Activated CD4-positive, alpha-beta T cell treated with anti-CD3 and anti-CD28 coated beads, Interleukin-2, amount 10 ng/mL, durations not matched to agents 7 days and 5 days (primary cell): ENCODE measurements at places on chromosomes 3 and 15. TPM values are rescaled to one million over a fixed set of nuclear protein-coding genes. Genes with fewer than 3 reads are reported as not detected.

The CCDC54 gene
- total RNA-seq = not detected

The KBTBD13 gene
- not detected for total RNA-seq

The DIS3L gene
- total RNA-seq = 35.6 TPM

The PIERCE2 gene
- not detected for total RNA-seq

The ISLR gene
- not detected for total RNA-seq

The SERPINI1 gene
- total RNA-seq = 3.1 TPM

The ZNF662 gene
- 0.25 TPM for total RNA-seq

The SI gene
- total RNA-seq = not detected

The IL17RD gene
- total RNA-seq = not detected

The ADPRH gene
- total RNA-seq = 1.4 TPM

The CDV3 gene
- 196 TPM for total RNA-seq

GRCh38 chr15:72117486-72118016 lies 399 bp downstream of the MYO9A start:
- peak overlapping the region; percentile 95 for H3K4me3 ChIP-seq
- peaks cover 11% of the 10 kb centered on the region for H3K27me3 ChIP-seq
- peak overlapping the region; percentile 98 for H3K27ac ChIP-seq

DNA sequence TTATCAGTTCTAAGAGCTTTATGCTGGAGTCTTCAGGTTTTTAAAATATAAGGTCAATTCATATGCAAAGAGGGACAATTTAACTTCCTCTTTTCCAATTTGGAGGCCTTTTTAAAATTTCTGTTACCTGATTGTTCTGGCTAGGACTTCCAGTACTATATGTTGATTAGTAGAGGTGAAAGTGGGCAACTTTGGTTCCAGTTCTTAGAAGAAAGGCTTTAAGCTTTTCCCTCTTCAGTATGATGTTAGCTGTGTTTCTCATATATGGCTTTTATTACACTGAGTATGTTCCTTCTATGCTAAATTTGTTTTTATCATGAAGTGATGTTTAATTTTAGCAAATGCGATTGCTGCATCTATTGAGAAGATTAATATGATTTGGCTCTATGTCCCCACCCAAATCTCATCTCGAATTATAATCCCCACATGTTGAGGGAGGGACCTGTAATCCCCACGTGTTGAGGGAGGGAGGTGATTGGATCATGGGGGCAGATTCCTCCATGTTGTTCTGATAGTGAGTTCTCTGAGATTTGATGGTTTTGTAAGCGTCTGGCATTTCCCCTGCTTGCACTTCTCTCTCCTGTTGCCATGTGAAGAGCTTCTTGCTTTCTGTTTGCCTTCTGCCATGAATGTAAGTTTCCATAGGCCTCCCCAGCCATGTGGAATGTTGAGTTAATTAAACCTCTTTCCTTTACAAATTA lies 33.8 kb downstream of the FAIM start:
- DNase-seq = no peak
- no peaks in the 10 kb centered on the region for H3K4me1 ChIP-seq
- H3K27me3 ChIP-seq = peaks cover 7% of the 10 kb centered on the region
- peaks cover 5% of the 10 kb centered on the region for H3K36me3 ChIP-seq
- no peak overlapping the region for H3K4me3 ChIP-seq

GRCh38 chr15:55827955-55828354 lies 85.0 kb upstream of the PRTG start:
- H3K36me3 ChIP-seq = no peaks in the 10 kb centered on the region
- H3K4me1 ChIP-seq = peaks cover 23% of the 10 kb centered on the region
- no peak for DNase-seq
- H3K27ac ChIP-seq = no peak overlapping the region

- H3K4me3 ChIP-seq = no peak overlapping the region
- no peaks in the 10 kb centered on the region for H3K27me3 ChIP-seq
- H3K27ac ChIP-seq = no peak overlapping the region
Observed at GRCh38 chr15:43143203-43143941, 10.0 kb downstream of the TMEM62 start.

- H3K36me3 ChIP-seq = no peaks in the 10 kb centered on the region
- H3K4me1 ChIP-seq = no peaks in the 10 kb centered on the region
- no peak overlapping the region for H3K4me3 ChIP-seq
- peaks cover 1% of the 10 kb centered on the region for H3K27me3 ChIP-seq
- DNase-seq = no peak
Observed at GRCh38 chr3:61908382-61908781, 347.0 kb downstream of the PTPRG start.

DNA sequence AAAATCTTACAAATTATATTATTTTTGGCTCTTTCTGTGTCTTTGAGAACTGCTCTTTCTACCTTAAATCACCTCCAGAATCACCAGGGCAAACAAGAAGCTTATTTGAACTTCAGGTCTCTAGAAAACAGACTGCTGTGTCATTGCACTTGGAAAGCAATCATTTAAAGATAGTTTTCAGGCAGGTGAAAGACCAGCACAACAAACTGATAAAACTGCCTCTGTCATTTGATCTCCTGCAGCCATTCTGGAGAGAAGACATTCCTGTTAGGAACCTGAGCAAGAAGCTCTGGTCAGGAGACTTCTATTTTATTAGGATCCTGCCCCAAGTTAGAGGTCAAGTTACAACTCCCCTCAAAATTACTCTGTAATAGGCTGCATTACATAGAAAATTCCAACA lies 50.7 kb upstream of the AP4E1 start:
- no peak overlapping the region for H3K27ac ChIP-seq
- H3K4me1 ChIP-seq = no peaks in the 10 kb centered on the region
- peaks cover 16% of the 10 kb centered on the region for H3K27me3 ChIP-seq

- no peak overlapping the region for H3K27ac ChIP-seq
- no peak for DNase-seq
- no peaks in the 10 kb centered on the region for H3K36me3 ChIP-seq
- peaks cover 3% of the 10 kb centered on the region for H3K27me3 ChIP-seq
Observed at GRCh38 chr15:63338170-63338569, 43.5 kb downstream of the CA12 start.

DNA sequence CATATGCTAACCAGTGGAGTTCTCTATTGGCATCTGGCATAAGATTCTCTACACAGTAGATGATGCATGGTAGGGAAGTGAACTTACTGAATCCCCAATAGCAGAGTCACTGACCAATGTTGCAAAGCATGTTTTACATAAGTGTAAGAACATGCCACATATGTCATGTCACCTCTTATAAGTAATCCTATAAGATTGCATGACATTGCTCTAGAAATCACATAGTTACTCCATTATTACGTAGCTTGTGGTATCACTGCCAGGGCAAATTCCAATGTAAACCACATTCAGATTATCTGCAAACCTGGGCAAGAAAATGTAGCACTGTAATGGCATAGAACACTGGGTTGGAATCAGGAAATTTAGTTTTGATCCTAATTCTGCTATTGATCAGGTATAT lies 198.2 kb upstream of the UMPS start:
- DNase-seq = no peak
- no peak overlapping the region for H3K27ac ChIP-seq
- H3K4me3 ChIP-seq = no peak overlapping the region
- H3K4me1 ChIP-seq = no peaks in the 10 kb centered on the region
- no peaks in the 10 kb centered on the region for H3K36me3 ChIP-seq

GRCh38 chr3:44455318-44455717 lies 22.2 kb downstream of the ZNF445 start:
- H3K27me3 ChIP-seq = no peaks in the 10 kb centered on the region
- H3K4me1 ChIP-seq = no peaks in the 10 kb centered on the region
- H3K36me3 ChIP-seq = peaks cover 79% of the 10 kb centered on the region
- DNase-seq = no peak
- H3K27ac ChIP-seq = no peak overlapping the region

- H3K4me3 ChIP-seq = no peak overlapping the region
- DNase-seq = no peak
- peaks cover 8% of the 10 kb centered on the region for H3K4me1 ChIP-seq
- no peaks in the 10 kb centered on the region for H3K27me3 ChIP-seq
- no peak overlapping the region for H3K27ac ChIP-seq
Observed at GRCh38 chr15:77446840-77447390, 26.2 kb downstream of the HMG20A start.

GRCh38 chr15:31090766-31091165 lies 10.8 kb downstream of the TRPM1 start:
- no peak overlapping the region for H3K27ac ChIP-seq
- H3K4me3 ChIP-seq = no peak overlapping the region
- no peaks in the 10 kb centered on the region for H3K36me3 ChIP-seq
- no peaks in the 10 kb centered on the region for H3K4me1 ChIP-seq
- DNase-seq = no peak

DNA sequence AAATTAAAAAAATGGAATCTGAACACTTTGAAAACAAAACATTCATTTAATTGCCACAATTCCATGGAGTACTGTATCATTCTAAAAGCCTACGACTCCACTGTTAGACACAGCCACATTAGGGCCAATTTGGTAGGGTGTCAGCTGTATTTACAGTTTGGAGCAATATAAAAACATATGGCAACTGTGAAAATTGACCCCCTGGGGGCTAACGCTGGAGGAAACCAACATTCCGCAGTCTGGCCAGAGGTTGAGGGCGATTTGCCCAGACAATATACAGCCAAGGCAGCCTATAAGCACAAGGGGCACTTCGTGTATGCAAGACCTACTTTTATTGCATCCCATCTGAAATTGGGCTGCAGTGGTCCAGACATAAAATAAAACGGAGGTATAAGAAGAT lies 476.5 kb upstream of the WNT5A start:
- no peak overlapping the region for H3K27ac ChIP-seq
- no peaks in the 10 kb centered on the region for H3K36me3 ChIP-seq
- DNase-seq = no peak
- H3K4me3 ChIP-seq = no peak overlapping the region
- no peaks in the 10 kb centered on the region for H3K4me1 ChIP-seq
- no peaks in the 10 kb centered on the region for H3K27me3 ChIP-seq

GRCh38 chr15:92883876-92884435 lies 16.2 kb upstream of the CHD2 start:
- peak overlapping the region; percentile 95 for H3K4me3 ChIP-seq
- H3K36me3 ChIP-seq = peaks cover 55% of the 10 kb centered on the region
- H3K4me1 ChIP-seq = peaks cover 52% of the 10 kb centered on the region
- H3K27ac ChIP-seq = peak overlapping the region; percentile 94
- DNase-seq = no peak

DNA sequence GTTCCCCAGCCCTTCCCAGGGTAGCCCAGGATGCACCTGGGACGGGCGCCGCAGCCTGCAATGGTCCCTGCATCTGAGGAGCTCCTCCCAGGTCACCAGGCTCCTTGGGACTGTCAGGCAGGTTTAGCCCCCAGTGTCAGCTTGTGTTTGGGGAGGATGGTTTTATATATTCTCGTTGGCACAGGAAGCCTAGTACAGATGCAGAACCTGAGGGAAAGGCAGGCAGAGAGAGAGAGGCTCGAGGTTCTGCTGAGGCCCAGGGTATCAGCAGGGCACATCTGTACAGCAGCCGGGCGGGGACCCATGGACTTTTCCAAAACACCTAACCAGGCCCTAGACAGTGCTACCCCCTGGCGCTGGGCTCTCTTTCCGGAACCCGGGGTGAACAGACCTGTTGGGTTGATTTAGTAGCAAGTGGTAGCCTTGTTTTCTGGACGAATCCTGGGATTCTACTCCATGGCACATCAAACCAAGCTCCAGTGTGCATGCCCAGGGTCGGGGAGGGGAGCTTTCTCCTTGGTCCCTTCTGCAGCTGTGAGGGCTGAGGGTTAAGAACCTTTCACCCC lies 8.6 kb downstream of the PAK6 start:
- H3K4me3 ChIP-seq = no peak overlapping the region
- DNase-seq = no peak
- H3K36me3 ChIP-seq = no peaks in the 10 kb centered on the region
- H3K4me1 ChIP-seq = no peaks in the 10 kb centered on the region

- DNase-seq = no peak
- H3K36me3 ChIP-seq = no peaks in the 10 kb centered on the region
- H3K4me1 ChIP-seq = no peaks in the 10 kb centered on the region
- no peaks in the 10 kb centered on the region for H3K27me3 ChIP-seq
Observed at GRCh38 chr3:102802819-102803420, 368.1 kb downstream of the ZPLD1 start.

DNA sequence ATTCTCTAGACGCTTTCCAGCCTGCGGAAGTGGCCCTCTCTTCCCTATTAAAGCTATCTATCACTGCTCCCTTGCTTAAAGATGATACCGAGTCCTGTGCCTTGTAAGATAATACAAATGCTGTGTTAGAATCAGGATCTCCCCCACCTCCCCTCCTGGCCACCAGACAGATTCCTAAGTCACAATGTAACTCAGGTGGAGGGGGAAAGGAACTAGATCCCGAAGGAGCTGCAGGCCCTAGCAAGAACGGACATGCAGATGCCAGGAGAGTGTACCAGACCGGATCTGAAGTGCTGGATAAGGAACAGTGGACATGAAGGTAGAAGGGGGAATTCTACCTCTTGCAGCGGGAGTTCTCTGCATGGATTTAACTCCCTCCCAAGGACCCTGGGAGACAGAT lies 230.7 kb upstream of the LYSMD4 start:
- H3K4me1 ChIP-seq = no peaks in the 10 kb centered on the region
- no peak overlapping the region for H3K4me3 ChIP-seq
- H3K27me3 ChIP-seq = peaks cover 3% of the 10 kb centered on the region
- no peak for DNase-seq
- no peaks in the 10 kb centered on the region for H3K36me3 ChIP-seq

- H3K4me1 ChIP-seq = no peaks in the 10 kb centered on the region
- H3K4me3 ChIP-seq = no peak overlapping the region
- no peaks in the 10 kb centered on the region for H3K36me3 ChIP-seq
- no peak for DNase-seq
Observed at GRCh38 chr3:25493786-25494185, 65.7 kb downstream of the RARB start.

DNA sequence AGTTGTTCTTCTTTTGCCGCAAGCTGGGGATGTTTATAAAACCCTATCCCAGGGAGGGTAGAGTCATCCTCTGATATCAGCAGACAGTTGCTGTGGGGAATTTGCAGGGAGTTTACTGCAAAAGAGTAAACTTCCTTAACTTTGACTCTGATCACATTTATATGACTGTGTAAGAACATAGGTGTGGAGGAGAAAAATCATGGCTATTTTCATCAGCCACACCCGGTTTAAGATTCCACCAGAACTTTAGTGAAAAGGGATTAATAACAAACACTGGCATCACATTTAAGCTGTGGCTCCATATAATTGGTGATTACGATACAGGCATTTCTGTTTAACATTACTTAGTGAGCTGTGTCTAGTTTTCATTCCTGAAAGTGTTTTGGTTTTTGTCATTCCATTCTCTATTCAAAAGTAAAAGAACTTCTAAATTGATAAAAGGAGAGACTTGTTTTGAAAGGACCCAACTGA lies 143.1 kb downstream of the MYLK start:
- H3K4me1 ChIP-seq = no peaks in the 10 kb centered on the region
- H3K36me3 ChIP-seq = no peaks in the 10 kb centered on the region
- H3K4me3 ChIP-seq = no peak overlapping the region

DNA sequence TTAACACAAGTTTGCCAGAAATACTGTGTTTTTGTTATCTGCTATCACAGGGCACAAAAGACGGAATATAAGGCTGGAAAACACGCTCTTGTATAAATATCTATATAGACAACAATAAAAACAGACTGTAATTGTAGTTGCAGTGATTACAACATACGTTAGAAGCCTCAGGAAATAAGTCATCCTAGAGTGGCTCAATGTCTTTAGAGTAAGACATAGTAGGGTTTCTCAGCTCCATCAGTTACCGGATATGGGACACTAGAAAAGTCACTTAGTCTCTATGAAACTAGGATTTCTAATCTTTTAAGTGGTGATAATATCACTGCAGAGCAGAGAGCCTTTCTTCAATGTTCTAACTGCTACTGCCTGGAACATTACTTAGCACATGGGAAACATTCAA lies 208.8 kb downstream of the STAG1 start:
- H3K4me3 ChIP-seq = no peak overlapping the region
- no peaks in the 10 kb centered on the region for H3K27me3 ChIP-seq
- H3K27ac ChIP-seq = no peak overlapping the region
- peaks cover under 1% of the 10 kb centered on the region for H3K36me3 ChIP-seq
- DNase-seq = no peak
- H3K4me1 ChIP-seq = peaks cover 2% of the 10 kb centered on the region

- DNase-seq = no peak
- H3K36me3 ChIP-seq = no peaks in the 10 kb centered on the region
- H3K4me1 ChIP-seq = no peaks in the 10 kb centered on the region
- no peak overlapping the region for H3K27ac ChIP-seq
Observed at GRCh38 chr3:144770281-144770680, 798.7 kb downstream of the DIPK2A start.
